ENCODE measurements at places on chromosomes 2 and 18.

DNA sequence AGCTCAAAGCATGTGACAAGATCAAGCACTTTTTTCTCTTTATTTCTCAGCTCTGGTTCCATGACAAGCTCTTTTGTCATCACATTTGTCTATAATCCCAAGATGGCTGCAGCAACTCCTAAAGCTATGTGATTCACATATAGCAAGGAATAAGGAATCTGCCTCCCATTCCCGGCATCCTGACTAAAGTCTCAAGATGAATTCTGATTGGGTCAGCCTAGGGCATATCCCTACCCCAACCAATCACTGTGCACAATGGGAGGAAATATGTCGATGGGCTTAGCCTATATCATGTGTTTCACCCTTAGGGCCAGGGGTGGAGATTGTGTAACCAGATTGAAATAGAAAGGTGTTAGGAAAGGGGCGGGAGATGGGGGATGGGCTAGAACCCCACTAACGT, 23.1 kb upstream of the COLEC12 start:
- no peak for DNase-seq

DNA sequence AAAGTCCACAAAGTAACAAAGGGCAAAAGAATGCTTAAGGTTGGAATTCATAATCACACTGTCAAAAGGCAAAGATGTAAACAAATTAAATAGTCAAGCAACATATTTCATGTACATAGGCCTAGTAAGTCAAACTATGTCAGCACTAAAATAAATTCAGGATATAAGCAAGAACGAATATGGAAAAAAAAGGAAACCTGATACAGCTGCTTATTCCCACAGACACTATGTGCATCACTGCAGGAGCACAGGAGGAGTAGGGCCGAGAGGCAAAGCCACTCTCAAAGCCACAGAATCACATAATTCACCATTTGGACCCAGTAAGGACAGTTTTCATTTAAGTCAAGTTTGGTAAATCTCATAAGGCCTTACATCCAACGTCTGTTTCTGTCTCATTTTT, 116.6 kb downstream of the SATB2 start:
- no peak for DNase-seq

GRCh38 chr2:236342507-236342906, 78.3 kb upstream of the ASB18 start:
- DNase-seq: no peak

- DNase-seq: no peak
These were observed 57.6 kb downstream of the SDC1 start for GRCh38 chr2:20167356-20167755.

DNA sequence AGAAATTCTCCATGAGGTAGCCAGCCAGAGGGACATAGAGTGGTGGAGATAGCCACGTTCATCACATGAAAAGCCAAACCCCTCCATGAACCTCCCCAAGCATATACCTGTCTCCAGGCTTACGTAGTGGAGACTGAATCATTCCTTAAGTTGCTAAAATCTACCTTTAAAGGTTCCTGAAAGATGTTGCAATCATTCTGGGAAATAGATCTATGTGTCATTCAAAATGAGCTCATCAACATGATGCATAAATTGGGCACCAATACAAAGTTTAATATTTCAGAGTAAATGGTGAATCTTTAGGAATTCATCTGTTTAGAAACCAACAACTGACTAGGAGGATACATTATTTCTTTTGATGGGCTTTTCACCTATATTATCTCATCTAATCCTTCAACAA, 362.6 kb upstream of the ID2 start:
- no peak for DNase-seq

GRCh38 chr2:118880501-118880900, 33.1 kb upstream of the EN1 start:
- DNase-seq: no peak

- no peak for DNase-seq
These were observed 3.4 kb upstream of the DIS3L2 start for GRCh38 chr2:231957913-231958763.

DNA sequence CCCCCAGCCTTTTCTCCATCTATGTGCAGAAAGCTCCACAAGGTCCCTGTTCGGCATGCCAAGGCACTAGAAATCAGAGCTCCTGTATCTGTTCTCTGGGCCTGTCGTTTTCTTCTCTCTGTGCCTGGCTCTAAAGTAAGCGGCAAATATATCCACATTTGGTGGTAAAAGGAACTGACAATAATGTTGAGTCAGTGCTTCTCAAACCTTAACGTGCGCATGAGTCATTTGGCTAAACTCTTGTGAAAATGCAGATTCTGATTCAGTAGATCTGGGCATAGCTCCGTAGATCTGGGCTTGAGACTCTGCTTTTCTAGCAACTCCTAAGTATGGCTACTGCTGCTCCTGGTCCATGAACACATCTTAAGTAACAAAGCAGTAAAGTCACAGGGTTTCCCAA, 16.5 kb upstream of the ACSL3 start:
- no peak for DNase-seq
